ENCODE measurements at places on chromosomes 11 and 22. TPM values are rescaled to one million over a fixed set of nuclear protein-coding genes. Genes with fewer than 3 reads are reported as not detected.

DNA sequence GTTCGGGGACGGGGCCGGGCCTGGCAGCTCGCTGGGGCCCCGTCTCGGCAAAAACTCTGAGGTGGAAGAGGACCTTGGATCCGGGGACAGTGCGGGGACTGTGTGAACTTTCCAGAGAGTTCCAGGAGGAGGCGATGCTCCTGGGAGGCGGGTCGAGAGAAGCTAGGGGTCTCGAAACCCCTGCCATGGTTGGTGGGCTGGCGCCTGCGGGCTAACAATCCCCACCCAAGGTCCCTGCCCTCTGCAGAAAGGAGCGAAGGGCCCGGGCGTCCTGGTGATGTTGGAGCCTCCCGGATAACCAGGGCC is 4.7 kb upstream of the GRK2 start:
- no peak for DNase-seq

- DNase-seq: no peak
These were observed 1.5 kb downstream of the FHIP1B start for GRCh38 chr11:6232899-6233298.

DNA sequence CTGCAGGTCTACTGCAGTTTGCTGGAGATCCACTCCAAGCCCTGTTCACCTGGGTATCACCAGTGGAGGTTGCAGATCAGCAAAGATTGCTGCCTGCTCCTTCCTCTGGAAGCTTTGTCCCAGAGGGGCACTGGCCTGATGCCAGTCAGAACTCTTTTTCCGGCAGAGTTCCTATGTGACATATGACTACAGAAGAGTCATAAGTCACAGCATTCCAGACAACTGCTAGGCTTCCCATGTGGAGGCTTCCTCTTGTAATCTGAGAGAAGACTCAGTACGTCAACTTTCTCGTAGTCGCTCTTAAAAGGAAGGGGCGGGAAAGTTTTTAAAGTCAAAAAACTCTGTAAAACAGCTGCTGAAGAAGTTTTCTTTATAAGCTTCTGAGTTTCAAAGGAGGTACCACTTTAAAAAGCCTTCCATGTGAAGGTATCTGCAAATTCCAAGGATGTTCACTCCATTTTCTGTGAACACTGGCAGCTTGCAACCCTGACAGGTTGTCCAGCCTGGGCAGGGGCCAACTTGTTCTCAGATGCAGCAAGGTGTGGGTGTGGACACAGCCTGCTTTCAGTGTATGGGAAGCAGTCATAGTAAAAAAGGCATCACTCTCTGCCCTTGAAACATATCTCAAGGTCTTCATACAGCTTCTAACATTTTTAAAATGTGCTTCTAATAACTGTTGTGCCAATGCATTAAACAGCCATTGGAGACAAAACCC is 97.8 kb downstream of the ME3 start:
- no peak for DNase-seq

DNA sequence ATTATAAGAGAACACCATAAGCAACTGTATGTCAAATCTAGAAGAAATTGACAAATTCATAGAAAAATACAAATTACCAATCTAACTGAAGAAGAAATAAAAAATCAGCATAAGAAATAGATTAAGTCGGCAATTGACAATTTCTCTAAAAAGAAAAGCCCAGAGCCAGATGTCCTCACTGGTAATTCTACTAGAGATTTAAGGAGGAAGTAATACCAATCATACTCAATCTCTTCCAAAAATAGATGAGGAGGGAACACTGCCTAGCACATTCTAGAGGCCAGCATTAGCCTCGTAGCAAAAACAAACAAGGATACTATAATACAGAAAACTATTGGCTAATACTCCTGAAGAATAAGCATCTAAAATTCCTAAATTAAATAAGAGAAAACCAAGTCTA is 40.4 kb upstream of the IGLL5 start:
- DNase-seq: no peak

- no peak for DNase-seq
These were observed 34.2 kb upstream of the CACNG2 start for GRCh38 chr22:36737776-36738175.

DNA sequence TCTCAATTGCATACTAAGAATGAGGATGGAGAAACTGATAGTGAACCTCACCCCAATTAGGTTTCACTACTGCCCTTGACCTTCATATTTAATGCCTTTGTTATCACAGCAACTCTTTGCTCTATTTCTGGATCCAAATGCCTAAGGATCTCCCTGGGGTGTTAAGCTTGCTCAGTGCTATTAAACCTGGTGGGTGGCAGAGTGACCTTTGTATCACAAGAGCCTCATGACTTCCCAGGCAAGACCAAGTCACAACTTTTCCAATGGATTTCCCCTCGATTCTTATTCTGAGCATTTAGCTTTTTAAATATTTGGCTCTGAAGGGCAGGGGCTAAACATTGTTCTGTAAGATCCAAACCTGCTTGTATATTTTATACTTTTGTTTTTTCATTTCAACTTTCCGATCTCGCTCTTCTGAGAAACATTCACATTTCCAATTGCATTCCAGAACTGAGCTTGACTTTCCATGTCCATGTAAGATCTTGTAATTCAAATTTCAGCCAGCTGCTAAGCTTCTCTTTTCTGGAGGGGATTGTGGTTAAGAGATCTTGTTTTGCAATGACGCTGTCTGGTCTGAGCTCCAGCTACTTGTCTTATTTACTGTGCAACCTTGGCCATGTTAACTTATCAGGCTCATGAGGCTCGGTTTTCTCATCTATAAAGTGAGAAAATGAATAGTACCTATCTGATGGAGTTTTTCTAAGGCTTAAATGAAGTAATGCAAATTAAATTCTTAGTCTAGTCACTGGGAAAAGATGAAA is 6.4 kb upstream of the EHF start:
- peak; percentile 35 for DNase-seq

DNA sequence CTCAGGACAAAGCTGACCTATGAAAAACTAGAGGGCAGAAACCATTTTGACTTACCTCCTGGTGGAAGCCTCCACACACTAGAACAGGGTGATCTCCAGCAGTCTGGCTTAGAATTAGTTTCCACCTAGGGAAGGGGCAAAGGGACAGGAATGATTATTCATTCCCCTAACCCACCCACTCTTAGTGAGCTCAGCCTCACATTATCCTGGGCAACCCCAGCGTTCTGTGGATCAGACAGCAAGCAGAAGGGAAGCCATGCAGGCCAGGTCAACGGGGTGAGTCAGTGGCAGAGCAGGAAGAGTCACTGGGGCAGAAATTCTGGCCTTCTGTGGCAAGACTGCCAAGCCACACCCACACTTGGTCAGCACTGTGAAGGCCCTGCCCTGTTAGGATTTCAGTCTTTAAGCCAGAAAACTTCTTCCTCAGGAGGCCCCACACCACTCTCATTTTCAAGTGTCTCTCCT is 10.5 kb downstream of the NUMA1 start:
- DNase-seq: peak; percentile 84

DNA sequence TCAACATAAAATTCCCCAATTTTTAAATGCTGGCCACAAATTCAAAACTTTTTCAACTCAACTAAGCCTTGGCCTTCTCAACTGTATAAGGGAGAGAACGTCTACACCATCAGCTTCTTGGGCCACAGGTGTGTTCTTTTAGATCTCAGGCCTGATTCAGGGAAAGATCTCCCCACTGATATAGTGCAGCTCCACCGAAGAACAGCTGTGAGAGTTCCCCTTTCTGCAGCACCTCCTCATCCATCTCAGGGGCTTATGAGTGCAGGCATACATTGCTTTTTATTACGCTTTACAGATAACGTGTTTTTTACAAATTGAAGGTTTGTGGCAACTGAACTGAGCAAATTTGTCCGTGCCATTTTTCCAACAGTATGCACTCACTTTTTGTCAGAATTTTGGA is 8.0 kb upstream of the CD82 start:
- no peak for DNase-seq

- no peak for DNase-seq
These were observed 289.5 kb upstream of the C11orf87 start for GRCh38 chr11:109132539-109132938.

DNA sequence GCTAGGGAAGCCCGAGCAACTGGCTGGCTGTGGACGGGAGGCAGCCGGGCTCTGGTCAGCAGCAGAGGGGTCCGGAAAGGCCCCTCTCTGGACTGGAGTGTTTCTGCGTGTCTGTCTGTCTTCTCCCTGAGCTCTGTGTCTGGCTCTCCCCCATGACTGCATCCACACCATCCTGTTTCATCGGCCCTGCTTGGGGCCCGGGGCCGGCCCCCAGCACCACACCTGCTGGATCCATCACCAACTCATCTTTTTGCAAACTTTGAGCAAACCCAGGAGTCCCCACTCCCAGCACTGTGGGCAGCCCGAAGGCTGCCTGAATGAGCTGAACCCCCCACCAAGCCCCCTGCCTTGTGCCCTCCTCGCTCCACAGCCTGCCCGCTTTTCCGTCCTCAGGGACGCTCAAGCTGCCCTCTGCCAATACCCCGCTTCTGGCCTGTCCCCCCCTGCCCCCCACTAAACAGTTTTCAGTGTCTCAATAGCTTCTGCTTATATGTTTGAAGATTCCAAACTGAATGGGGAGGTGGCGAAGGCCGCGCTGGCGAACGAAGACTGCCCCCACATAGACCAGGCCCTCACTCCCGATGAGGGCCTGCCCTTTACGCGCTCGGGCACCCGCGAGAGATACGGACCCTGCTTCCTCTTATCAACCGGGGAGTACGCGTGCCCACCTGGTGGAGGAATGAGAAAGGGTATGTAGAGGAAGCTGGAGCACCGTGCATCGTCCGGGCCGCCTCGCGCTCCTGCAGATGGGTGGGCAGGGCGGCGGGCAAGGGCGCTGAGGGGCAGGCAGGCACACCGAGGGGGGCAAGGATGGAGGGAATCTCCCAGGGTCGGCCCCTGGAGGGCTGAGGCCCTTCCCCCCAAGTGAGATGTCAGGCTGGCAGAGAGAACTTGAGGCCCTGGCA is 44.6 kb downstream of the KCNC1 start:
- no peak for DNase-seq

GRCh38 chr22:19044381-19044780 is 77.8 kb downstream of the DGCR2 start:
- no peak for DNase-seq

- DNase-seq: no peak
These were observed 49.4 kb downstream of the CLMP start for GRCh38 chr11:123145661-123146060.

- no peak for DNase-seq
These were observed 155.8 kb downstream of the DSCAML1 start for GRCh38 chr11:117641008-117641915.

GRCh38 chr22:45481661-45482060 is 21.0 kb upstream of the FBLN1 start:
- DNase-seq: no peak

DNA sequence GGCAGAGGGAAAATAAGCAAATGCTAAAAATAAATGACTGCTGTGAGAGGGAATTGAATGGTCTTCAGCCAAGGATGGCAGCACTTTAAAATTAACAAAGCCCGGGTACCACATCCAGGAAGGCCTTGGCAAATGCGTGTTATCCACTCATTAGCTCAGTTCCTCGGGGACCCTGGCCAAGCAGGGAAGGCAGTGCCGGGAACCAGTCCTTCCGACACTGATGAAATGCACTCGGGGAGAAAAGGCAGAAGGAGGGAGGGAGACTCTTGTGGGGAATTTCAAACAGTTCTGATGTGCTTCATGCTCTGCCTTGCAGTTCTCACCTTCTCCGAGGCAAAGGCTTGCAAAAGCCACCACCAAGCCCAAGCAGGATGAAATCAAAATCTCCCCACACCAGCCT is 38.3 kb downstream of the CLPB start:
- DNase-seq: no peak

- DNase-seq: no peak
These were observed 23.9 kb upstream of the RBM4B start for GRCh38 chr11:66701432-66702240.

- DNase-seq: peak; percentile 26
These were observed 755.8 kb downstream of the NTM start for GRCh38 chr11:132125988-132126871.

- DNase-seq: no peak
These were observed 207.2 kb upstream of the TRIM48 start for GRCh38 chr11:55054723-55055122.

- no peak for DNase-seq
These were observed 4.6 kb downstream of the TECTA start for GRCh38 chr11:121105481-121106195.

DNA sequence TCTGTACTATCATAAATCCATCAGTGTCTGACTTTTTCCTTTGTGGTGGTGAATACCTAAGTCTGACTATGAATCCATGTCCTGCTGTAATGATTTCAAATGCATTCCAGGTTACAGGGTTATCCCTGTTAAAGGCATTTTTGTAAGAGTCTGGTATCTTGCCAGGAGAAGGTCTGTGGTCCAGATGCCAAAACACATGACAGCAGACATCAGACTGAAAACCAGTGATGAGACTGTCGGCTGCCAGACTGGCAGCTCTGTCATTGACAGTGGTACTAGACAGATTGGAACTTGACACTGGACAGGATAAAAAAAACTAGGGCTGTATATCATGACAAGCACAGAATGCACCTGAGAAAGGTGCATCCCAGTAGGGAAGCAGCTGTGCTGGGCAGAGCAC is 301.8 kb upstream of the FAT3 start:
- no peak for DNase-seq

GRCh38 chr11:109750964-109751363 is 329.0 kb downstream of the C11orf87 start:
- DNase-seq: no peak

DNA sequence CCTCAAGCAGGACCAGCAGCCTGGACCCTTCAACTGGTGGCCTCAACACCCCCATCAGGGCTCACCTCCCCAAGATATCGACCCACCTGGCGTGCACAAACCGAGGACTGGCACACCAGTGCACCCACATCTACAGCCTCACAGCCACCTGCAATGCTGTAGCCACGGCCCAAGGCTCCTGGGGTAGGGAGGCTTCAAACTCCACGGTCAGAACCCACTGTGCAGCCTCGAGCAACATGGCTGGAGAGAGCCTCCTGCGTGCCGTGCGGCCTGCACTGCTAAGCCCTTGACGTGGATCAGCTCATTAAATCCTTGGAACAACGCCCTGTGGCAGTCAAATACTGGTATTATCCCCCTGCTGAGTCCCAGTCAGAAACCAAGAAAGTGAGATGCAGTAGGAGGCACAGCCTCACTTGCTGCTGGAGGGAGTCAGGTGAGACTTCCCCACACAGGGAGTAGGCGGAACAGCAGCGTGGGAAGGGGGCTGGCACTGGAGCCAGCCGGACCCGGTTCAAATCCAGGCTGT is 4.6 kb downstream of the CARD10 start:
- DNase-seq: no peak

FGF4 gene
- not detected for total RNA-seq

NLRP14 gene
- under 0.01 TPM for total RNA-seq

TUBA8 gene
- total RNA-seq: 1.4 TPM

OR2AT4 gene
- total RNA-seq: not detected

TENM4 gene
- 9.0 TPM for total RNA-seq

TSGA10IP gene
- total RNA-seq: not detected

MMP12 gene
- not detected for total RNA-seq

PRODH gene
- total RNA-seq: not detected

PIK3C2A gene
- 56.4 TPM for total RNA-seq

CARD10 gene
- total RNA-seq: 6.1 TPM

SCUBE1 gene
- total RNA-seq: not detected

CFAP68 gene
- 10.2 TPM for total RNA-seq

SHANK2 gene
- total RNA-seq: 1.6 TPM

SMIM38 gene
- total RNA-seq: under 0.01 TPM

OR8G5 gene
- not detected for total RNA-seq

PNPLA5 gene
- 0.18 TPM for total RNA-seq

ESAM gene
- total RNA-seq: under 0.01 TPM

KDM2A gene
- total RNA-seq: 26.7 TPM
